CD4-positive, alpha-beta T cell treated with Interleukin-1 beta for 1 hour (primary cell): ENCODE measurements at places on chromosomes 12 and 14.
A peak's percentile ranks its signal among the peaks of the same experiment; 100 is the strongest.

GRCh38 chr12:104250366-104251125 lies 35.0 kb downstream of the TXNRD1 start:
- no peak for DNase-seq

- DNase-seq = peak; percentile 37
Observed at GRCh38 chr12:3998968-3999792, 126.0 kb upstream of the PARP11 start.

GRCh38 chr14:50020184-50020583 lies 96.2 kb downstream of the VCPKMT start:
- no peak for DNase-seq

- DNase-seq = no peak
Observed at GRCh38 chr12:34219046-34219770, 196.9 kb downstream of the ALG10 start.

GRCh38 chr14:91326514-91327249 lies 82.2 kb upstream of the GPR68 start:
- DNase-seq = no peak

DNA sequence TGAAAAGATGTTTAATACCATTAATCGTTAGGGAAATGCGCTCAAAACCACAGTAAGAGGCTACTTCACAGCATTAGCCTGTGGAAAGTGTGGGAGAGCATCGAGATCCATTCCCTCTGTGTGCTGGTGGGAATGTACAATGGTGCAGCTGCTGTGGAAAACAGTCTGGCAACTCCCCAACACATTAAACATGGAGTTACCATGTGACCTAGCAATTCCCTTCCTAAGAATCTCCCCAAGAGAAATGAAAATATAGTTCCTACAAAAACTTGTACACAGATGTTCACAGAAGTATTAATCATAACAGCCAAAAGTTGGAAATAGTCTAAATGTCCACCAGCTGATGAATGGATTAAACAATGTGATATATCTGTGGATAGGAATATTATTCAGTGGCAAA lies 23.8 kb downstream of the MLXIP start:
- DNase-seq = no peak

DNA sequence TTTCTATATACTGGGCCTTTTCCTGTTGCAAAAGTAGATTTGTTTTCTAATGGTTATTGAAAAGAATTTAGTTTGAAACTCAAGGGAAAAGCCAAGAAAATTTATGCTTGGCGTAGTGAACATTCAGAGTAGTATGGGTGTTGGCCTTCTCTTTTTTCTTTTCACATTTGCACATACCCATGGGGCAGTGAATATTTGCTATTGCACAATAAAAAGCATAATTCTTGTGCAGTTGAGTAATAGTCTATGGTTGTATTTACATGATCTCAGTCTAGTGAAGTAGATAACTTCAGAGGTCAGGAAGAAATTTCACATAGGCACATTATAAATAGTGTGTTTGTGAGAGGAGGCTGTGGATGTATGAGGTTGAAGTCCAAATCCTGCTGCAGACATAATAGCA lies 158.1 kb downstream of the FLRT2 start:
- DNase-seq = no peak

GRCh38 chr12:72271451-72272090 lies 599 bp upstream of the TRHDE start:
- DNase-seq = no peak

DNA sequence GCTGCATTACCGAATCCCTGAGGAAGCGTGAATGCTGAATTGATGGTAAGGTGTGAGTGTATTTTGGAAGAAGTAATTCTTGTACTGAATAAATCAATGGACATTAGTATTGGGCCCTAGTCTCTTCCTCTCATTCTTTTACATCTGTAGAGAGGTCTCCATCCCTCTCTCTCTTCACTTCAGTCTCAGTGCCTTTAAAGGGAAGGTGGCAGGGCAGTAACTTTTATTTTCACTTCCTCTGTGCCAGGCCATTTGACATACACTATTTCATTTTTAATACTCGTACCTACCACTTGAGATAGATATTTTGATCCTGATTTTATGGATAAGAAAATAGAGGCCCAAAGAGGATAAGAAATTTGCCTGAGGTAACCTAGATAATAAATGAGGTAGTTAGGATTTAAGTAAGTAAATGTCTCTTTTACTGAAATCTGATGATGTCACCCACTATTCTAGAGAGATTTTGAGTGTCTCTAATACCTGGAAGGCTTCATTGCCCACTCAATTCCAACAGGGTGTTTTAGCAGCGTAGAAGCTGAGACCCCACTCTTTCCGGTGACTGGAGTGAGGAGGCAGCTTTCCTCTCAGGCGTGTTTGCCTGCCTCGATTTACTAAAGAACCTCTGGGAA lies 177.9 kb upstream of the PRICKLE1 start:
- DNase-seq = no peak

- DNase-seq = no peak
Observed at GRCh38 chr14:104451474-104451873, 128.1 kb upstream of the C14orf180 start.

GRCh38 chr12:110065540-110065939 lies 17.2 kb upstream of the C12orf76 start:
- DNase-seq = no peak

DNA sequence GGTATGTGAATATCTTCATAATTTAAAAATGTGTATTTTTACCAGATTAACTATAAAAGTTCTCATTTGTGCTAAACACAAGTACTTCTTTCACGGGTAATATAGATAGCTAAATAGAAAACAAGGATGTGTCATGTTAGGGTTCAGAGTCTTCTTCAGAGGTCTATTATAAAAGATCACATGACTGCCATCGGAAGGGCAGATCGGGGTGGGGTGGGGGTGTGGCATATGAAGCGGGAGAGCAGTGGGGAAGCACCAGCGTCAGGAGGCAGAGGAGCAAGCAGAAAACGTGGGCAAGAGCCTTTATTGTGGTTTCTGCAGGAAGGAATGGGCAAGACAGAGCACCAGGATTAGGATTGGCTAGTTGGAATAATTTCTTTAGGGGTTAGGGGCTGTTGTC lies 63.7 kb upstream of the DNM1L start:
- no peak for DNase-seq

- DNase-seq = no peak
Observed at GRCh38 chr14:104283197-104284106, 145.1 kb downstream of the KIF26A start.

DNA sequence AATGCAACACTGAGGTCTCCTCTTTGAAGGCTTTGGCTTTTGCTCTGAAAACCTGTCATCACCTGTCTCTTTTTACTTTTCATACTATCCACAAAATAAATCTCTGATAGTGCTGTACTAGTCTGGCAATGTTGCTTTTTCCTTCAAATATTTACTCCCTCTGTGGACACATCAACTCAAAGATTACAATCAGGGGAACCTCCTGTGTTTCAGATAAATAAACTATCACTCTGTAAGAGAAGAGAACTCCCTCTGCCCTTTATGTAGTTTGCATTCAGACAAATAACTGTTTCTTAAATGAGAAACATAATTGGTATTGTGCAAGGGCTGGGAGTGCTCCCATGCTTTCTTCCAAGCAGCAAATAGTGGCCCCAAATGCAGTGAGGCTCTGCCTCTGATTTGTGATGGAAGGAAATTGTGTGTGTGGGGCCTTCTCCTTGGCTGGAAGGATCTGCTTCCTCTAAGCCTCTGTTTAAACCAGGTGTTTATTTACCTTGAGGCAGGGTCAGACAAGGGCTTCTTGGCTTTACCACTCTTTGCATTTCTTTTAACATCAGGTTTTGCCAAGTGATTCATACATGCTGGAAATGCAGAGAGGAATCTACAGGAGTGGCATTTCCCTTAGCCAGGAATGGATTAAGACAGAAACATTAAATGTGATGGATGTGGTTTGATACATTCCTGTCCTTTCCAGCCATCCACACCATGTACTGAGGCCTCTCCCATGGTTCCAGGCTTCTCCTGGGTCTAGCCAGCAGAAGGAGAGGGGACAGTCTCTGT lies 69.0 kb downstream of the AKAP6 start:
- DNase-seq = no peak

- DNase-seq = no peak
Observed at GRCh38 chr14:78018283-78018682, 151.9 kb upstream of the NRXN3 start.

DNA sequence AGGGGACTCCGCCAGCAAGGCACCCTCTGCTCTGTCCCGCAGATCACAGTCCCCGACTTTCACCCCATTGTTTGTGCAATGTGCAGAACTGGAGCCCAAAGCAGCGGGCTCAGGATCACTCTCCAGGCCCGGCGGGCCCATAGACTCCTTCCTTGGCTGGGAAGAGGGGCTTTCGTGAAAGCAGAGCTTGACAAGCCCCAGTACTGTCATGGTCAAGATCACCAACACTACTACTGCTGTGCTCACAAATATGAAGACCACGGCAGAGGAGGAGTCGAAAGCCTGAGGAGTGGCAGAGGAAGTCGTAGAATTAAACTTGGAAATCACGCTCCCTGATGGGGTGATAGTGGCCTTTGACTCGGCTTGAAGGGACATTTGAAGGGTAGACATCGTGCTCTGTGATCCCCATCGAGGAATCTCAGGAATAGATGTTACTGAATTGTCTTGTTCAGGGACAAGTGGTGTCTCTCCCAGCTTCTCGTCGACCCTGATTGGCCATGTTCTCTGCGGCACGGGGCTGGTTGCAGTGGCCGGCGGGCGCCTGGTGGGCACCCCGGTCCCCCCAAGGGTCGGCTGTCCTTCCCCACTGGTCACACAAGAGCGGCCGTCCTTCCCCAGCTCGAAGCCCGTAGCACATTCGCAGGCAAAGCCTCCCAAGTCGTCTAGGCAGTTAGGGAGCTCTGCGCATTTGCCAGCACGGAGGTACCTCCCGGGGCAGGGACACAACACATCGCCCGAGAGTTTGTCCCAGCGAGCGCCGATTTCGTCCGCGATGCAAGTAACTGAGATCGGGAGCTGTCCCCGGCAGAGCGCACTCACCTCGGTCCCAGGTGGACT lies 1.1 kb downstream of the CLEC14A start:
- no peak for DNase-seq

GRCh38 chr14:67358924-67359774 lies 455 bp downstream of the ATP6V1D start:
- DNase-seq = no peak

GRCh38 chr12:26044592-26044991 lies 80.2 kb downstream of the BHLHE41 start:
- DNase-seq = no peak

GRCh38 chr14:92973798-92974372 lies 50.9 kb downstream of the CHGA start:
- no peak for DNase-seq

DNA sequence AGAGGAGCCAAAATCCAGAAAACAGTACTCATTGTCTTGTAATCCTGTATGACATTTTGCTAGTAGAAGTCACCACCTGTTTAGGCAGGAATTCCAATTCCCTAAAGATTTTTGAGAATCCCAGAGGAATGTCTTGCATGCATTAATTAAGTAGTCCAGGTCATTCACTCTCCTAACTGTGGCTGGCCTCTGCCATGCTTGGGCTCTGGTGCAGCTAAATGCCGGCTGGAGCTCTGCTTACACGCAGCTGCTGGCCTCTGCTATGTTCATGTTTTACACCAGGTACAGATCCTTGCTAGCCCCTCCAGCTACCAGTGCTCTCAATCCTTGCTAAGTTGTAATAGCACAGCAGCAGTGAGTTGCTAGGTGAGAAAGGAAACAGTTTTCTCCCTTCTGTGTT lies 16.3 kb upstream of the HIF1A start:
- no peak for DNase-seq

GRCh38 chr14:57559576-57559975 lies 65.9 kb upstream of the CCDC198 start:
- DNase-seq = no peak

DNA sequence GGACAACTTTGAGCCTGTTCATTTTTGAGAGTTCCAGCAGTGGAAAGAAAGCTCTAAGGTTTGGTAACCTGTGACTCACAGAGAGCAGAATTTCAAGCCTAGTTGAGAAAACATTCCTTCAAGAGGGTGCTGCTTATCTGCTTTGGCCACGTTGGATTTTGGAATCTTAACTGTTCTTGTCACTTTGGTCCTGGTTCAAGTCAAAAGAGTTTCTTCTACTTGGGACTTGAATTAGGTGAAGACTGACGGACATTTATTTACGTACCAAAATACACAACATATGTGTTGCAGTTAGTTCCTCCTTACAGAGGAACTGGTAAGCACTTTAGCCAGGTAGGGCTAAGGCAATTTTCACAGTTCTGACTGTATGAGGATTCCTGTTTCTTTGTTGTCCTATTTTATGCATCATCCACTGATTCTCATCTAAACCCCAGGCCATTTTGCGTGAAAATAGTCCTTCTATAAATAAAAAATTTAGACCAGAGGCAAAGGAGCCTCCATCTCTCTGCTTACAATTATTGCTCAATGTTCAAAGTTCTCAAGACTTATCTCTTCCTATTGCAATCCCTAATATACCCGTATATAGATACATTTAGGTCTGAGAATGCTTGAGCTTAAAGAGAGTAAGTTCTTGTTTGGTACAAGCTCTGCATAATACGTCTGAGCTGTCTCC lies 580.9 kb downstream of the DIO2 start:
- DNase-seq = no peak

GRCh38 chr14:90555126-90556011 lies 158.5 kb downstream of the CALM1 start:
- no peak for DNase-seq

GRCh38 chr14:69088586-69088985 lies 64.3 kb downstream of the DCAF5 start:
- no peak for DNase-seq

GRCh38 chr14:71725922-71726579 lies 206.2 kb upstream of the RGS6 start:
- no peak for DNase-seq
